ENCODE measurements at places on chromosomes 5 and 9.

DNA sequence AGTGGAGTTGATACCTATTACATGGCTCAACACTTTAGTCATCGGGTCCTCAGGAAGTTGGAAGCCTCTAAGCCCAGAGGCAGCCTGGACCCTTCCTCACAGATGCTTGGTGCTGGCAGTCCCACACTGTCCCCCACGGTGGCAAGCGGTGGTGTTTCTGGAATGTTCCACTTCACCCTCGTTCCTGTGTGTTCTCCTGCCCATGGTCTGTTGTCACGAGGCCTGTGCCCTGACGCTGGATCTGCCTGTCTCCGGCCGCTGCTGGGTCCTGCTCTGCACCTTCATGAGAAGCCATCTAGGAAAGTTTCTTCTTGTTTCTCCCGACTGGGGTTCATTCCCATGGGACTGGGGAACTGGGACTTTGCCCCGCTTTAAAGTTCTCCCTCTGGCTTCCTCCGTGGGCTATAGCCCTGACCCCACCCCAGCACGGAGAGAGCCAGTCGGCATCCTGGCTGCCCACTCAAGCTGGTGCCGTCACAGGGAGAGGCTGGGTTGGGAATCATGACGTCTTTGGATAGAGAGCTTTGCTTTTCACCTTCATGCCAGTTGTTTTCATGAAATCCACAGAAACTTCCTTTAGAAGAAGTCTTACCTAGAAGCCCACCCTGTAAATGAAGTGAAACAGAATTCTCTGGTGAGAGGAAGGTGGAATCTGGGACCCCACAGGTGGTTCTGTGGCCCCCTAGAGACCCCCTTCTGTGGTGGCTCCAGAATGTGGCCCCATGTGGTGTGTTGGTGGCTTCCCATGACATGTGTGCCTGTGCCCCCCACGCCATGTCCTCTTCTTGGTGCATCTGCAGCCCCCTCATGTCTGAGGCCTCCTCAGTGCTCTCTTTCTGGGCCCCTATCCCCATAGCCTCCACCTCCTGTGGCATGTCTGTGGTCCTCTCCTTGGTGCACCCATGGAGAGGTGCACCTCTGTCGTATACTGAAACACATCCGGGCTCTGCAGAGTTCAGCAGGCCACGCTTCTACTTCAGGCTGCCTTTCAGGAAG lies 43.8 kb downstream of the TRIP13 start:
- no peak for DNase-seq

- DNase-seq, result no peak
These were observed 139.3 kb upstream of the COL5A1 start for GRCh38 chr9:134502266-134502791.

DNA sequence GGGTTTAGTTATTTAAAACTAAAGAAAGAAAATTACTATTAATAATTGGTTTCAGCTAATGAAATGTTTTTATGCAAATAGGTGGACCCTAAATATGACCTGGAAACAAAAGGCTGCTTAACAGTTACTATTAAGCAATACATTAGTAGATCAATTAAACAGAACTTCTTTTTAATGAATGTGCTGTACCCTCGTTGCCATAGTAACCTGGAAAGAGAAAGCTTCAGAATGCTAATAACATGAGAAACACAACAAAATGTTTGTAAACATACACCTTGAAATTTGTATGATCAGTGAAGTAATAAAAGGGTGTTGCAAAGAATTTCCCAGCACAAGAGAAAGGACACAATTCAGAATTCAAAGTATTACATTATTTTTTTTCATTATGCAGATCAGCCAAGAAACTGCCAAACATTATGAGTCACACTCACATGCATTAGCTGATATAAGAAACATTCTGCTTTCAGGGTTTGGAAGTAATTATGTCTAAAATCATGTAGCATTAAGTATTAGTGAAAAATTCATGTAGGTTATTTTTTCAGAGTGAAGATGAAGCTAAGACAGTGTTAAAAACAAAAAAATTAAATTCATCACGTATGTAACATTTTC lies 348.3 kb downstream of the ISL1 start:
- no peak for DNase-seq

DNA sequence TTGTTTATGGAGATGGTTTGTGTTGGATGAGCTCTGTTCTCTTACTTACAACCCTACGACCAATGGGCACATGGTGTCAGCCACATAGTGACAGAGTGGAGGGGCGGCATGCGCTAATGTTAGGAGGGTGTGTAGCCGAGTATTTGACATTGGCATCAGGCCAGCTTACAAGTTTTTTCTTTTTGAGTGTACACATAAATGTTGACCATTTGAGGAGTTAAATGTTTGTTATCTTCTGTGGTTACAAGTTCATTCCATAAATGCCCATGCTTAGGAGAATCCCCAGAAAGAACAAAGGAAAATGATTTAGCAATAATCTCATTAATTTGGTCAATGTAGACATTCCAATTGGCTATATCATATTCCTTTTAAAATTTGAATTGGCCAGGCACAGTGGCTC lies 180.1 kb upstream of the ELL2 start:
- no peak for DNase-seq

- no peak for DNase-seq
These were observed 70.3 kb downstream of the ZSWIM6 start for GRCh38 chr5:61402244-61402823.

GRCh38 chr5:41708604-41708940 lies 161.7 kb downstream of the OXCT1 start:
- DNase-seq, result no peak

GRCh38 chr5:174303437-174304045 lies 258.0 kb downstream of the NSG2 start:
- no peak for DNase-seq

- DNase-seq, result peak; percentile 5
These were observed 50.8 kb downstream of the NR3C1 start for GRCh38 chr5:143352691-143353090.

GRCh38 chr9:105233873-105234272 lies 10.6 kb upstream of the SLC44A1 start:
- no peak for DNase-seq

DNA sequence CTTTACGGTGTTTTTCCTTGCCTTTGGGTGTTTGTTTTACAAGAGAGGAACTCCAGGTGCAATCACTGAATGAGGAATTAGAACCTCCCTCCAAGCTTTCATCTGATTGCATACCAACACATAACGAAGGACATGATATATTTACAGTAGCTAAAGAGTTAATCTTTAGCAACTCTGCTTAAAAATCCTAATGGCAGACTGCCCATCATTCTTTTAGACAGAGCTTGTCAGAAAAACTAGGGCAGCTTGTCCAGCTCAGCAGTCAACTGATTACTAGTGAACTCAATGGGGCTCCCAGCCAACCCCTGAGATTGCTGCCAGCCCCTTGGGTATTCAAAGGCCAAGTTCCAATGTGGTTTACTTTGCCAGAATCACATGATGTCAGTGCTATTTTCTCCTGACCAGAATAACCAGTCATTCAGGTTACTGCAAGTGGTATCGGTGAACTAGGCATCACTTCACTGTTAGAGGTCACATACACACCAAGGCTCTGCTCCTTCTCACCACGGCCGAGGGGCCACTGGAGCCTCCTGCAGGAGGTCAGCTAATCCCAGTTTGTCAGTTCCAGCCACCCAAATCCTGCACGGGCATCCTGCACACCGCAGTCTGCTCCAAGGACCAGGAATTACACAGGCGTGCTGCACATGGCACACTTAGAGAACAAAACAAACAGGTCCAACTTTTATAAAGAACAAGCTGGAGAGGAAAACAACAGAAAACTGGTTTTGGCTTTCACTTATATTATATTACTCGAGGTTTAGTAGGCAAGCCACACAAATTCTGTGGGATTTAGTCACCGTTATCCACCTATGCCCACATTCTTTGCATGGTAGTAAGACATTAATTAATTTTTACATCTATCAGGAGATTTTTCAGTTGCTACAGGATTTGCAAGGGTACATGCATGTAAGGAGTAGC lies 62.5 kb downstream of the NFIB start:
- DNase-seq, result no peak

DNA sequence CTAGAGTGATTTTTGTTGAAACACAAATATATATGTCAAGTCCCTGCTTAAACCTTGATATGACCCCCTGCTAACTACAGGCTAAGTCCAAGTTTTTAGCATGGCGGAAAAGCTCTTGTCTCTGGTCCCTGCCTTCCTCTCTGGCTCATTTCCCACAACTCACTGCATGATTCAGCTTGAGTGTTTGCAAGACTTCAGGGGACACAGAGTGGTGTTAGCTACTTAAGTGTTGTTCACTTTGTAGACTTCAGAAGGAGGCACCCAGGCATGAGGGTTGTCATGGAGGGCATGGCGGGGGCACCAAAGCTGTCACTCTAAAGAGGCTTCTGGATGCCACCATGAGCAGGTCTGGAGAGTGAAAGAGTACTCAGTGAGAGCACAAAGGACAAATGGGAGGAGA lies 362.4 kb upstream of the ACTBL2 start:
- no peak for DNase-seq

DNA sequence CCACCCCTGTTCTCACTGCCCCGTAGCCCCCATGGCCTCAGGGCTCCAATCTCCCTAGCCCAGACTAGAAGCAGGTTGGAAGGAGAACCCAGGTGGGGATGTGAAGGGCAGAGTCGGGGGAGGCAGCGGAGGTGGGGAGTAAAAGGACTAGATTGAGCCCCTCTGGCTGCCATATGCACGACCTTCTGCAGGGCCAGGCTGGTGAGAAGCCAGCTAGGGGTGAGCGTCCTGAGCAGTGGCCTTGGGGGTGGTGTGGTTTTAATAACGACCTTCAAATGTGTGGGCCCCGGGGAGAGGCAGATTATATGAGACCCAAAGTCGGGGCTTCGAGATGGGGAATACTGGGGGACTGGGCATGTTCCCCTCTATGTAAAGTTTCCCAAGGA lies 139.5 kb downstream of the C9orf50 start:
- DNase-seq, result no peak

- DNase-seq, result no peak
These were observed 1138.2 kb downstream of the TAF11L14 start for GRCh38 chr5:18772475-18772874.

DNA sequence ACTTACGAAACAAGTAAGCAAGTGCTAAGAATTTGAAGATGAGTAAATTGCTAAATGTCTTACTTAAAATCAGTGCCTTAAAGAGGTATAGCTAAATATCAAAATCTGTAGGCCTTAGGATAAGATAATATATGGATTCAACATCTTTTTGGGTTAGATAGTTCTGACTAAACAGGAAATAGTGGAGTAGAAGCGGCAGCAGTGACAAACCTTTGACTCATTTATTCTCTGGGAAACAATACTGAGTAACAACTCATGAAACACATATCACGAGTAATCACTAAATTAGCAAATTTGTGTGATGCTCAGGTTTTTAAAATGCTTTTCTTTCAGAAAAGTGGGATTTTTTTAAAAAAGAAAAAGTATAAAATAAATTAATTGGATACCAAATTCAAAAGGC lies 762.1 kb upstream of the TYRP1 start:
- no peak for DNase-seq

- no peak for DNase-seq
These were observed 306.6 kb downstream of the MLLT3 start for GRCh38 chr9:20315677-20316076.

DNA sequence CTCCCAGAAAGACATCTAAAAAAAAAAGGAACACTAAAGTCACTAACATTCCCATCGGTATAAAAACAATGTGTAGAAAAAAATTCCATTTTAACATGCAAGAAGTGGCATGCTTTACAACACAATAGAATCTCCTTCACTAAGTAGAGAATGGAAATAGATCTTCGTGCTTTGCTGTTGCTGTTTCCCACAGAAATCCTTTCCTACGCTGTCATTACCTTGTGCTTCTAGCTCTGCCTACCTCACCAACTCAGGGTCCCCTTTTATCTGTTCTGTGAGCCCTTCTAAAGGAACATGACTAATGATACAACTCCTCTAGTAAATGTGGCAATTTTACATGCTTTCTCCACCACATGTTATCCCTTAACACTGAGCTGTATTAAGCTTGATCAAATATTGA lies 202.9 kb downstream of the MCTP1 start:
- DNase-seq, result no peak

GRCh38 chr5:17267106-17267505 lies 49.7 kb downstream of the BASP1 start:
- no peak for DNase-seq

- no peak for DNase-seq
These were observed 16.3 kb upstream of the SEMA5A start for GRCh38 chr5:9562141-9562540.

- DNase-seq, result no peak
These were observed 99.7 kb downstream of the SERINC5 start for GRCh38 chr5:80156156-80156555.

DNA sequence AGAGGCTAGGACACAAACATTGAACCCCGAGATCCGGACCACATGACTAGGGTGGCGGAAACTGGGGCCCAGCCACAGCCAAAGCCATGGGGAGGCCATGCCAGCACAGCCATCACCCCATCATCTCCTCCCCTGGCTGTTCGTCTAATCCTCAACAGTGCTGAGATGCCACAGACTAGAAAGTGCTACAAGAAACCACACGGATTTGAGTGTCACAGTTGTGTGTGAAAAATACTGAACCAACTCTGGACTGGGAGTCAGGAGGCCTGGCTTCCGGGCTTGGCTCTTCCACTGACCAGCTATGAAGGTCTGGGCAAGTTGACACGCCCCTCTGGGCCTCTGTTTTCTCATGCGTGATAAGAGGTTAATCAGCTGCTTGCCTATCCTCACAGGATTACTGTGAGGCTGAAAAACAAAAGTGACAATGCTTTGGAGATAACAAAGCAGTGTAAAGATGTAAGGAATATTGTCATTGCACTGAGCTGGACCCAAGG lies 38.8 kb upstream of the SHB start:
- no peak for DNase-seq

DNA sequence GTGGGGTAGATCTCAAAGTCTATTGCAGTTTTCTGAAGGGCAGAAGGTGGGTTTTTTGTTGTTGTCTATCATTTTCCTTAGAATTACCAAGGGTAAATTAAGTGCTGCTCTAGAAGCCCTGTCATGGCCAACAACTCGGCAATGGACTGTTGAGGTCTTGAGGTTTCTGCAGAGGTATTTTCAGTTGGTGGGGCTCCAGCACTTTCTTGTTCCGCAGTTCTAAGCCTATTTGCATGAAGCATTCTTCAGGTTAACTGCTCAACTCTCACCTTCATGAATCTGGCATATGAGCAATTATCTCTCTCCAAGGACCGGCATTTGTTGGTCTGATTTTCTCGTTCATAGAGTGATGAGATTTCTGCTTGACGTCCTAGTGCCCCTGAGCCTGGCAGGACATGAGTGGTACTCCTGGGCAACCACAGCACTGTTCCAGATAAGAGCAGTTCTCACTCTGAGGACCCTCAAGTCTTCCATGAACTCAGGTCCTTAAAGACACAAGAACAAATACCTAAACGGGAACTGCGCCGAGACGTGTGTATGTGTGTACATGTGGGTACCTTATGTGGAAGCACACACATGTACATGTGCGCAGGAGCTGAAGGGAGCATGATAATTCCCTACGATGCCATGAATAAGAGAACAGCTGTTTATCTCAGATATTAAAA lies 544.5 kb downstream of the CSNK1G3 start:
- DNase-seq, result no peak

Data from activated T-helper 1 cell treated with anti-CD3 and anti-CD28 coated beads, Interleukin-2, amount 50 U/mL, for 16 hours (primary cell).